ENCODE measurements at places on chromosomes 16 and 17. TPM values are rescaled to one million over a fixed set of nuclear protein-coding genes. Genes with fewer than 3 reads are reported as not detected.

Gene PABPN1L
- not detected for polyA plus RNA-seq

- DNase-seq = no peak
These were observed 272.2 kb downstream of the CDH8 start for GRCh38 chr16:61763991-61764390.

DNA sequence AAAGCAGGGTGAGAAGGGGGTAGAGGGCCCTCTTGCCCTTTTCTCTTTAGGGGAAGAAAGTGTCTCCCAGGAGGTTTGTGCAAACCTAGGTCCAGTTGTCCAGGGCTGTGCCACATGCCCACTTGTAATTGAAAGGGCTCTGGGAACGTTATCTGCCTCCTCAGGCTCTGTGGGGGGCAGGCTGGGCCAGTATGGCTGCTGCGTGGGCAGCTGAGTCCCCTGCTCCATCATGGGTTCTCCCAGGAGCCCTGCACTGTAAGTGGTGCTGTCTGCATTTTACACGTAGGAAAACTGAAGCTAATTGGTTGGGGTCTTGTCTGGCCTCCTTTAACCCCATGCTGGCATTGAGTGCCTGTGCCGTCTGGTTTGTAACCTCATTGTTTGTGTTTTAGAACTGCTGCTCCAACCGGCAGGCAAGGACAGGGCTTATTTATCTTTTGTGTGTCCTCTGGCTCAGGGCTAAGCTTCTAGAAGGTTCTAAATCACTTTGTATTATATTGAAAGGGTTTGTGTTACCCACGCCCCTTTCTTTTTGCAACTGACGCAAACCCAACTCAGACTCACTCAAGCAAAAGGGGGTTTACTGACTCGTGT is 117.7 kb upstream of the CIBAR2 start:
- no peak for DNase-seq

DNA sequence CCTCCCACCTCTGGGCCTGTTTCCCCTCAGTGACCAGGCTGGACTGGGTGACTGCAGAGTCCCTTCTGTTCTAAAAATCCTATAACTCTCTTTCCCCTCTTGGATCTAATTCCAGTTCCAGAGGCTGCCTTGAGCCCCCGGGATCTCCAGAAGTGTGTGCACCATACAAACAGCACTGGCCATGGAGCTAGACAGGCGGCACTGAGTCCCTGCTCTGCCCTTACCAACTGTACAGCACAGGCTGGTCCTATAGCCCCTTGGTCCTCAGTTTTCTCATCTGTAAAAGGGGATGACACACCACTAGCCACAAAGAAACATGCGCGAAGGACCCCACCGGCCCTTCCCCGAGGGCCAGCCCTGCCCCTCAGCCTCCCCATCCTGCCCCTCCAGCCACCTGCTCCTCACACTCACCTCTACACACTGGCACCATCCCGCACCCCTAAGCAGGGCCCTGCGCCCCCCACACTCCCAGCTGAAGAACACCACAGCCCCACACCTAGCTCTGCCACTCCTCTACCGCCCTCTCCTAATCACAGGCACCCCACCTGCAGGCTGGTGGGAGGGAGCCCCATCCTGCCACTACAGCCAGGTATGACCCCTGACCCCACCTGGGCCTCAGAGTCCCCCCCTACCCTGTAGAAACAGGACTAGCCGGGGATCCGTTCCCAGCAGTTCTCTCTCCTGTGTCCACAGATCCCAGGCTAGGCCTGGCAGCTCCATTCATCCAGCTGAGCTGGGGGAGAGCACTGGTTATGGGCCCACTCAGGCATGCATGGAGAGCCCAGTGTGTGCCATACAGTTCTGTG is 913 bp upstream of the KRT16 start:
- no peak for DNase-seq
